Left hindlimb (tissue), 1 donor: ENCODE measurements at places on chromosomes 5 and 9.

DNA sequence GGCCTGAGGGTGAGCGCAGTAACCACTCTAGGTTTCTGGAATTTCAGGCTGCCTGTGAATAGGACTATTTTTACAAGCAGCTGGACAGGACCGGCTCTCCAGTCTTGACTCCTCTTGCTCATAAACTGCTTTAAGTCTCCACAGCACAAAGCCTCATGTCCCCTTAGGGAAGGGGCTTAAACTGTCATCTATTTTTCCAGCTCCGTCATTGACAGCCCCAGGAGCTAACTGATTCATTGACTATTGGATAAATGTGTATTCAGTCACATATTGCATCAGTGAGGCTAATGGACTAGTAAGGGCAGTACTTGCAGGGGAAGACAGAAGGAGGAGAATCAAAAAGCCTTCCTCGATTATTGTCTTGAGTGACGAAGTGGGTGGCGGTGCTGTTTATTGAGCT is 719.4 kb upstream of the ADAMTS16 start:
- no peak for DNase-seq

DNA sequence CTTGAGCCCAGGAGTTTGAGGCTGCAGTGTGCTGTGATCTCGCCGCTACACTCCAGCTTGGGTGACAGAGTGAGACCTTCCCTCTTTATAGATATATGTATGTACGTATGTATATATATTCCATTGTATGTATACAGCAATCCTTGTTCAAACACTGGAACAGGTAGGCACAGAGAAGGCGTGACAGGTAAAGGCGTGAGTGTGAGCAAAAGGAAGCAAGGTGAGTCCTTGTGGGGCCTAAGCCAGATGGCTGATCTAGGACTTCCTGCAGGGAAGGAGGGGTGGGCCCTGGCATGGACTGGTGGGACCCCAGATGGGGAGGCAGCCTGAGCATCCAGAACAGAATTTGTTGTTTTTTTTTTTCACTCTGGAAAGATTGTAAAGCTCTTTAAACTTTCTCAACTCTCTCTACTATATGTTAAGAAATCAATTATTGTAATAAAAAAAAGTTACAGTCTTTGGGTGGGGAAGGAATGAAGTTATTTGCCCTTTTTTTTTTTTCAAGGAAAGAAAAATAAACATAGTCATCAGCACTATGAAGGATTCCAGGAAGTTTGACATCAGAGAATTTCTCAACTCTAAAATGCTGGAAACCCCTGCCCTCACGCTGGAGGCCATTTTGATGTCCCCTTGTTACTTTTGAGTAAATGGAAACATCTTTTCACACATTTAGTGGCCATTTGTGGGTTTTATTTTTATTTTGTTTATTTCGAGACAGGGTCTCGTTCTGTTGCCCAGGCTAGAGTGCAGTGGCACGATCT is 38.9 kb upstream of the STXBP1 start:
- no peak for DNase-seq

- no peak for DNase-seq
These were observed 85.8 kb downstream of the NUDT12 start for GRCh38 chr5:103476811-103477210.

DNA sequence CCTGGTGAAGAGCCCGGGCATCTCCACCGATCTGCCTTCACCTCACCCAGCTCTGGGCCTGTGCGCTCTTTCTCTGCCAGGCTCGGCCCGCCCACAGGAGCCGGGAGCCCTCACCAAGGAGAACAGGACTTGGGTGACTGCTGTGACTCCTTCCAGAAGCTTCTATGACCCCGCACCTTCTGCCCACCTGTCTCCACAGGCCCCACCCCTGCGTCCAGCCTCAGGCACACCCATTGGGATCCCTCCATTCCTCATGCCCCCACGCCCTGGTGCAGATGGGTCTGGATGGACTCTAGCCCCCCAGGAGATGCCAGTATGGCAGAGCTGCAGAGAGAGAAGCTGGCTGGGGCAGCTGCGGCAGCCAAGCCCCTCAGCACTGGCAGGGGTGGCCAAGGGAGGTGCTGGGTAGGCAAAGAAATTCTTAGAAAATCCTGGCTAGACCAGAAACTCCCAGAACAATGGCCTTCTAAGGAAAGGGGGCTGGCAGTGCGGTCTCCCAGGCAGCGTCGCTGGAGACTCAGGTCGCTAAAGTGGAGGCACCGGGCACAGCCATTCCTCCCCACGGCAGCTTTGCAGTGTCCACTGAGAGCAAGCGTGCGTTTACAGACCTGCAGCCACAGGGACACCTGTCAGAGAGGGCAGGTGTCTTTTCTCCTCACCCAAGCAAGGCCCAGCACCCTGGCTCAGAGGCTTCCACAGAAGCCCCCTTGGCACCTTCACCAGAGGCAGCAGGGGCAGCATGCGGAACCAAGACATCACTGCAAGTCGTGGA is 17.3 kb downstream of the LPCAT1 start:
- peak; percentile 26 for DNase-seq

GRCh38 chr9:72305102-72305546 is 59.9 kb downstream of the ZFAND5 start:
- peak; percentile 88 for DNase-seq

- DNase-seq, result peak; percentile 4
These were observed 8.3 kb upstream of the WDR5 start for GRCh38 chr9:134127616-134128015.

GRCh38 chr9:123434619-123435240 is 78.7 kb downstream of the CRB2 start:
- DNase-seq, result no peak

- no peak for DNase-seq
These were observed 39.7 kb downstream of the DNAJB5 start for GRCh38 chr9:35029241-35029640.

DNA sequence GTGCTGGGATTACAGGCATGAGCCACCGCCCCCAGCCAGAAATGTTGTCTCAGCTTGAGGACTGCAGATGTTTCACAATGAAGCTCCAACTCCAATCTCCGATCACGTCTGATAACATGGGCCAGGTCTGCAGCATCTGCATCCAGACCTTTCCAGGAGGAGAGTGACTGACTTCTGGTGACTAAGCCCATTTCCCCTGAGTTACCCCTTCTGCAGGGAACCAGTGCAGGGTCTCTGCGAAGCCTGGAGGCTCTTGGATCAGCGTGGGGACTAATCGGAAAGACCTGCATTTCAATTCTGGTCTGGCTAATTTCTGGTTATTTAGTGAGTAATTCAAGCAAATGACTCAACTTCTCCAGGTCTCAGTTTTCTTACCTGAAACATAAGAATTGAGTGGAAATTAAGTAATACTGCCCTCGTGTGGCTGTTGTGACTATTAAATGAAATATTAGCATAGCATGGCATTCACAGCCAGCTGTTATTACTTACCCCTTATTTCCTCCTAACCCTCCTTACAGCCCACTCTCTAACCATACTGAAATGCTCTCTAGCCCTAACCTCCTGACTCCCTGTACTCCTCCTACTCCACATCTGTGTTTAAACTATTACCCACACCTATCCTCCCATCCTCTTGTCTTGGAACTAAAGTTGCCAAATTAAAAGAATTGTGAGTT is 2.2 kb upstream of the GNPDA1 start:
- no peak for DNase-seq

DNA sequence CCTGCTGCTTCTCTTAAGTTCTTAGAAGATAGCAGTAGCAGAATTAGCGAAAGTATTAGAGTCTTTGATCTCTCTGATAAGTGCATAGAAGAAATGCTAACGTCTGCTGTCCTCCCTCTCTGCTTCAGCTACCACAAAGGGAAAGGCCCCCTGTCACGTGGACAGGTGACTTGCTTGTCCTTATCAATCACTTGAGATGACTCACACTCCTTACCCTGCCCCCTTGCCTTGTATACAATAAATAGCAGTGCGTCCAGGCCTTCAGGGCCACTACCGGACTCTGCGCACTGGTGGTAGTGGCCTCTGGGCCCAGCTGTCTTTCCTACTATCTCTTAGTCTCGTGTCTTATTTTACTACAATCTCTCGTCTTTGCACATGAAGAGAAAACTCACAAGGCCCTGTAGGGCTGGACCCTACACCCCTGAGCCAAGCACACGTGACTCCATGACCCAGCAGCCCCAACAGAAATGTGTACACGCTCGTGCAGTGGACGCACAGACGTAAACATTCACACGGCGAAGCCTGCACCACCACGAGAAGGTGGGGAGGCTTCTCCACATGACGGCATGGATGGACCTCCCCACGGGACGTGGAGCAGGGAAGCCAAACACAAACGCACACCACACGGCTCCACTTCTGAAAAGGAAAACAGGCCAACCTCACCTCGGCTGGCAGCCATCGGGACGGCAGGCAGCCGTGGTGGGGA is 38.3 kb downstream of the PNPLA7 start:
- peak; percentile 10 for DNase-seq

- DNase-seq, result no peak
These were observed 4.0 kb downstream of the IL13 start for GRCh38 chr5:132662004-132662401.

DNA sequence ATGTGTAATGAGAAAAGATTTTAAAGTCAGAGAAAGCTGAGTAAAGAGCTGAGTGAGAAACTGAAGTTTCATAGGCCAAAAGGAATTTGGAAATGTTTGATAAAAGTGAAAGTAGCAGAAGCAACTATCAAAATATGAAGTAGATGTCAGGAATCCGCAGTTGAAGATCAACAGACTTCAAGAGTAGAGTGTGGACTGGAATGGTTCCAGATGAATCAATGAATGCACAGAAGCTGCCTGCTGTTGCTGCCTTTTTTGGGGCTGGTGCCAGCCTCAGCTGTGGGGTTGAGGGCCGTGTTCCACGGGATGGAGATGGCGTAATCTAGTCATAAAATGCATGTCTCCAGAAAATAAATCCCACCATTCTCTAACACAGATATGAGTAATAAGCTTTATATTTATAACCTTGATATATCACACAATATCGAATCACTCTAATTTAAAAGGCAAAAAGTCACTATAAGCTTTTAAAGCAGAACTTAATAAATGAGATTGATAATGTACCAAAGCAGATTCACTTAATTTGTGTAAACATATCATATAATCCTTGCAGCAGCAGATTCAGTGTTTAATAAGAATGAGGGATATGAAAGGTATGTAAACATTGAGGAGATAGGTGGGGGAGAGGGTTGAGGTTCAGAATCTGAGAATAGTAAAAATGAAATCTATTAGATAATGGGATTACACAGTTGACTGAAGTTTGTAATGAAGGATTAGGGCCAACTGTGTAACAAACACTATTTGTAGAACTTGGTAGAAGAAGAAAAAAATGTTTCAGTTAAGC is 652.3 kb upstream of the FTMT start:
- DNase-seq, result peak; percentile 33

GRCh38 chr5:64826541-64826940 is 57.8 kb downstream of the CWC27 start:
- DNase-seq, result no peak

GRCh38 chr9:95750725-95751519 is 124.6 kb upstream of the ERCC6L2 start:
- no peak for DNase-seq

DNA sequence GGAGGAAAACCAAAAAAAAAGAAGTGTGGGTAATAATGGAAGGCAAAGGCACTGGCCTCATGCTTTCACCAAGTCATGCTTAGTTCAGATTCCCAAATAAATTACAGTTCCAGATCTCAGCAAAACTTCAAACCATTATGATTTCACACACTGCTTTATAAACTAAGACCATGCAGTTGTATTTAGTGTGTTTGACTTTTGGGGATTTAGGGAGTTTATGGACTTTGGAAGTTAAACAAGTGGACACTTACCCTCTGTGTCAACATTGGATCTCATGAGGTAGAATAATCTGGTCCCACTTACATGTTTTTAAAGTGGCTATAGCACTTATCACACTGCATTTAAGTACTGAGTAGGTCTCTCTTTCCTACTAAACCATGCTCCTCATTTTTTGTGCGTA is 3.7 kb downstream of the DNAJC25 start:
- no peak for DNase-seq

- no peak for DNase-seq
These were observed 93.4 kb upstream of the CCDC112 start for GRCh38 chr5:115389799-115390382.

GRCh38 chr5:88298425-88298824 is 29.8 kb upstream of the TMEM161B start:
- DNase-seq, result no peak

GRCh38 chr5:173823721-173824567 is 64.2 kb upstream of the CPEB4 start:
- DNase-seq, result no peak

- no peak for DNase-seq
These were observed 199.5 kb downstream of the MAST4 start for GRCh38 chr5:66795682-66796081.

GRCh38 chr9:33633636-33634035 is 109.6 kb downstream of the ANKRD18B start:
- DNase-seq, result peak; percentile 34

DNA sequence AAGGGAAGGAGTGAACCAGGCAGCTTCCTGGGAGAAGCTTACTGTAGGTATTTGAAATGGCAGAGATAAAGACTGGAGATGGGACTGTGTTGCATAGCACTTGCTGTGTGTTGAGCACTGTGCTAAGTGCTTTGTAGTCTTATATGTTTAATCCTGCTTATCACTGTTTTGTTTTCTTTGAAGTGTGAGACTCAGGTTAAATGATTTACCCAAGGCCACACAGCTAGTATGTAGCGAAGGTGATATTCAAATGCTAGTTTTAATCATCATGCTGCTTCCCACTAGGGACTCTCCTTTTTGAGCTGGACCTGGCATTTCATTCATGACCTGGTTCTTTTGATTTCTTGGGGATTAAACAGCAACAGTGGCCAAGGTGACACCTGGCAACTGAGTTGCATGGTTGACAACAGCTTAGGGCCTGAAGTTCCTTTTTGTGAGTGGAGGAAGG is 35.3 kb upstream of the SPRY4 start:
- no peak for DNase-seq

DNA sequence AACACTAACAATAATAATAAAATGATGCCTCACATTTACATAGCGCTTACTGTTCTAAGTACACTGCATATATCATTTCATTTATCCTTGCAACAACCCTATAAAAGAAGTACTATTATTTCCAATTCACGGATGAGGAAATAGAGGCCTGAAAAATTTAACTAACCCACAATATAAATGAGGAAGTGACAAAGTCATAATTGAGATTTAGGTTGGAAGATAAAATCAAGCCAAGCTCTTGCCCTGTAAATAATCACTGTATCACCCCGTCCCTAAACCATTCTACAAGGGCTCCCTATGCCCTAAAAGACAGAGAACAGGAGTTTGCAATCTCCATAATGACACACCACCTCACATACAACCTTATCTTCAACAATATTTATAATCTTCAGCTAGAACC is 49.6 kb downstream of the STRBP start:
- no peak for DNase-seq

DNA sequence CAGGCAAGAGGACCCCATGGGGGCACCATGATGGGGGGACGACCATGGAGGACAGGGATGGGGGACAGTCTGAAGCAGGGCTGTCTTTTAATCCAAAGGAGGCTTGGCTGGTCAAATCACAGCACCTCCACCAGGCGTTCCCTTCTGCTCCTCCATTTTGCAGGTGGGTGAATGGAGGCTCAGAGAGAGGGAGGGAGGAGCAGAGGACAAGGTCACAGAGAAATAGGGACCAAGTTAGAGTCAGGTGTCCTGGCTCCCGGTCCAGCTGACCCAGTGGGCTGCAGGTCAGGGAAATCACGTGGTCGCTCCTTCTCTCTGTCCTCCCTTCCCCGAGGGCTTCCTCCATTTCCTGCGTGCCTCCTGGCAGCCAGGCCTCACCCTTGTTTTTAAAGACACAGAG is 156.4 kb upstream of the SMIM23 start:
- DNase-seq, result no peak
